NCI-H1105 treated with DMSO at 0.1 percent for 48 hours (cell line): ENCODE measurements at places on chromosomes 13 and 19.
A peak's percentile ranks its signal among the peaks of the same experiment; 100 is the strongest.

GRCh38 chr19:28425046-28425931 is 787.7 kb downstream of the UQCRFS1 start:
- no peak for DNase-seq

DNA sequence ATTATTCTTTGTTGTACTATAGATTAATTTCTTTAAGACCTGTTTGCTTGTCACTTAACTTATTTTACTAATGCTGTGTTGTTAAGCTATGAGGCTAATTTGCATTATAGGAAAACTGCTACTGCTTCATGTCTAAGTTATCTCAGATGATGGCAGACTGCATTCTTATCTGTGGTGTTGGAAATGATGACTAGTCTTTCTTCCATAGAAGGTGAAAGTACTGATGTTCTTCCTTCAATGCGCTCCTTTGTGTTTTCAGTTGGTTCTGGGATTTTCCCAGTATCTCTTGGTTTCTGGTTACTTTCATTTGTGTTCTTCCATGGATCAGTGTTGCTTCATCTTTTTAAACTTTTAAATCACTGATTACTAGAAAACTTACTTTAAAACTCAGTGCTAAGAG is 46.9 kb downstream of the TPP2 start:
- no peak for DNase-seq

DNA sequence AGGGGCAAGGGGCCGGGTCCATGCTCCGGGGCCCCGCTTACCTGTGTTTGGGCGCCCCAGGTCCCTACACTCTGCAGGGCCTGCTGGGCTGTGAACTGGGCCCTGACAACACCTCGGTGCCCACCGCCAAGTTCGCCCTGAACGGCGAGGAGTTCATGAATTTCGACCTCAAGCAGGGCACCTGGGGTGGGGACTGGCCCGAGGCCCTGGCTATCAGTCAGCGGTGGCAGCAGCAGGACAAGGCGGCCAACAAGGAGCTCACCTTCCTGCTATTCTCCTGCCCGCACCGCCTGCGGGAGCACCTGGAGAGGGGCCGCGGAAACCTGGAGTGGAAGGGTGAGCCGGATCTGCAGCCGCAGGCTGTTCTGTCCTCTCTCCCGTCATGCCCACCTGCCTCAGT is 1.7 kb downstream of the FCGRT start:
- no peak for DNase-seq

DNA sequence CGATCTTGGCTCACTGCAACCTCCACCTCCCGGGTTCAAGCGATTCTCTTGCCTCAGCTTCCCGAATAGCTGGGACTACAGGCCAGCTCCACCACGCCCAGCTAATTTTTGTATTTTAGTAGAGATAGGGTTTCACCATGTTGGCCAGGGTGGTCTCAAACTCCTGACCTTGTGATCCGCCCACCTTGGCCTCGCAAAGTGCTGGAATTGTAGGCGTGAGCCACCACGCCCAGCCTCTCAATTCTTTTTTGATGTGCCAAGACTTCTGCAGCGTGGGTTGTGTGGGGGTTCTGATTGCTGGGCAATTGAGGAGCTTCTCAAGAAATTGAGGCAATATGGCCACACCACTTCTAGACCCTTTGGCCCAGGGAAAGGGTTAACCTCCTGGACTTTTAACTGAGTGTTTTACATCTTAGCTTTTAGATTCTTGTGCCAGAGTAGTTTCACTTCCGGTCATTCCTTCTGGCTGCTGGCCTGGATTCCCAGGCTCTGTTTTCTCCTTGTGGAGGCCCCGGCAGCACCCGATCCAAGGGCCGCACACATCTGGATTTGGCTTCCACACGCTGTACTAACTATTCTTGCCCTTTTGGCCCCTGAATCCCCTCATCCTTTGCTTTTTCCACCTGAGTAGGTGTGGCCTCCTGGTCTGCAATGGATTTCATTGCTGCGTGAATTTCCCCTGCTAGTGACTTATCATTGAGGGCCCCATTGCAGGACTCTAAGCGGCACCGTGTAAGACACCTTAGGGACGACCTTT is 14.7 kb downstream of the SMARCA4 start:
- DNase-seq = no peak

DNA sequence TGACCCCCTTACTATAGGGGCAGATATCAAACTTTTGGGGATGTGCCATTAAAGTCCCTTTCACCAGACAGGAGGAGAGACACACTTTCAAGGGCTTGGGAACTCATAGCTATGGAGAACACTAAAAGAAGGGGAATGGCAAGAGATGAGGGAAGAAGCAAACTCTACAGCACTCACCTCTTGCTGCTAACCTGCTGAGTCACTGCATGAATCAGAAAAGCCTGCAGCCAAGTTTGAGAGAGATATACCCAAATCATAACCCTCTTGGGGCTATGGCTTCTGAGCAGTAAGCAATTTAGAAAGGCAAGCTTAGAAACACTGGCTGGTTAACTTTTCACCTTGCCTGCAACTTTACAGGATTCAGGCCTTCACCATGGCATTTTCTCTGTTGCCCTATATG is 1028.0 kb downstream of the UQCRFS1 start:
- DNase-seq = no peak

GRCh38 chr13:94345374-94346195 is 133.9 kb downstream of the DCT start:
- peak; percentile 75 for DNase-seq

DNA sequence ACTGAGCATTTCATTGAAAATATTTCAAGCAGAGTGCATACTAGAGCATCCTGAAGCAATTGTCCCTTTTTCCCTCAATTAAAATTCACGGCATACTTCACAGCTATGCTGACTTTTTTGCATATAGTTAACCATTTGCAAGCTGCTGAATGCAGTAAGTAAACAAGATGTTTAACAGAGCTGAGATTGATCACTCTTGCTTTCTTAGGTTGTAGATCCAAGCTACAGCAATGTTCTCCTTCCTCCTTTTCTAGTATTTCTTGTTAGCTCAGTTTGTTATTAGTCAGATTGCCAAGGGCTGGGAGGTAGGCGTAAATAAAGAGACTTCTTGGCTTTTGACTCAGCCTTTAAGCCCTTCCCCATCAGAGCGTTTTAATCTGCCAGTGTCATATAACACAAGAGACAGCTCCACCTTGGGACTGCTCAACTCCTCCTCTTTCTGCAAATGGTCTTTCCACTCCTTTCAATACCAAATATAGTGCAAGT is at the start of gene SLITRK6:
Gene SLITRK6, minus strand, starts transcription at position 323 of the 486 bp plus-strand sequence. CDS start 2,911 bp downstream, outside the sequence.
- DNase-seq = peak; percentile 73

- no peak for DNase-seq
Observed at GRCh38 chr13:29679396-29680053, 84.0 kb upstream of the SLC7A1 start.

- no peak for DNase-seq
Observed at GRCh38 chr19:32208060-32208459, 137.3 kb upstream of the ZNF507 start.

DNA sequence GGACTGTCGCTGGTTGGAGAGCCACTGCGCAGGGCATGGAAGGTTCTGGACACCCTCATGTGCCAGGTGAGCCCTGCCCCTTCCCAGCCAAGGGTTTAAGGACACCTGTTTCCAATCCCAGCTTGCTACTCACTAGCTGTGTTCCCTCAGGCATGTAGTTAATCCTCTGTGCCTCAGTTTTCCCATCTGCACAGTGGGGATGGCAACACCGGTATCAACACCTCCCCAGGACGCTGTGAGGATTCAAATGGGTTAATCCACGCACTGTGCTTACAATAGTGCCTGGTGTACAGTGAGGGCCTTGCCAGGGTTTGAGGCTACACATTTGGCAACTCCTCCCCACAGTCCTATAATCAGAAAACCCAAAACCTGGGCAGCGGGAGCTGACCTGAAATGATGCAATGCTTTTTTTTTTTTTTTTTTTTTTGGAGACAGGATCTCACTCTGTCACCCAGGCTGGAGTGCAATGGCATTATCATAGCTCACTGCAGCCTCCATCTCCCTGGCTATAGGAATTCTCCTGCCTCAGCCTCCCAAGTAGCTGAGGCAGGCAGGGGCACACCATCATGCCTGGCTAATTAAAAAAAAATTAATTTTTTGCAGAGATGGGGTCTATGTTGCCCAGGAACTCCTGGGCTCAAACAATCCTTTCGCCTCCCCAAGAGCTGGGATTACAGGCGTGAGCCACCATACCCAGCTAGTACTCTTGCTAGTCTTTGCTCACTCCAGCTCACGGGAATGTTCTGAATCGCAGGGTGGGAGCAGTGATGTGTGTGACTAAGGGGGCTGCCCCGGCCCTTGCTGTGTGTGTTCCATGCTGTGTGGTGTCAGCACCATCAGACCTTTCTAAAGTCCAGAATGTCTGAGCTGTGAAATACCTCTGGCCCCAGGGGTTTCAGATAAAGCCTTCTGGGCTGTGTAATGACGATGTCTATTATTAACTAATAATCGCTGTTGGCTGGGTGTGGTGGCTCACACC is 2.3 kb downstream of the ACP4 start:
- no peak for DNase-seq

DNA sequence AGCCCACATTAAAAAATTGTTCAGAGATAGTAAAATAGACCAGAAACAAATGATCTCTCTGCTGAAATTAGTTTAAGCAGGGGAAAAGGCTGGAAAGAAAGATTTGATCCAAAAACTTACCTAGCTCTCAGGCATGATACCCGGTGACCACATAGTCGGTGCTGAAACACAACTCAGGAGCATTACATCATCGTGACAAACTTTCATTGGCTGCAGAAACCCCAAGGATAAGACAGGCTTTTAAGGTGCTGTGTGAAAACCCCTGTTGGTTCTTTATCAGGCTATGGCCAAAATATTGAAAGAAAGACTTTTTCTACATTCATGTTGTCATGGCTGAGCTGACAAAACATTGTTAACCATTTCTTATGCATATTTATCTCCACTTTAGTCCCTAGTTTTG is 171.7 kb upstream of the KLF12 start:
- DNase-seq = no peak

DNA sequence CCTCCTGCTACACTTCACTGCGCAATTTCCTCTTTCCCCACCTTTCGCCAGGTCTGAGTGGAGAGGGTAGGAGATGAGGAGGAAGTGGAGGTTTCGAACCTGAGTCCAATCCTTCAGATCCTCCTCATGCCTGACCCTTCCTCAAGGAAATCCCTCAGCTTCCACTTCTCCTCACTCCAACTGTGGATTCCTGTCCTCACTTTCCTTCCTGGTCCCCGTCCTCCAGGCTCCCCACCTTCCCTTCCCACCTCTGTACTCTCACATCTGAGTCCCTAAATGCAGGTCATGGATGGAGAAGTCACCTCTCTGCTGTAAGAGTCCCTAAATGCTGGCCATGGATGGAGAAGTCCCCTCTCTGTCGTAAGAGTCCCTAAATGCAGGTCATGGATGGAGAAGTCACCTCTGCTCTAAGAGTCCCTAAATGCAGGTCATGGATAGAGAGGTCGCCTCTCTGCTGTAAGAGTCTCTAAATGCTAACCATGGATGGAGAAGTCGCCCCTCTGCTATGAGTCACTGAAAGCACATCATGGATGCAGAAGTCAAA is 3.1 kb downstream of the TMEM86B start:
- DNase-seq = no peak

DNA sequence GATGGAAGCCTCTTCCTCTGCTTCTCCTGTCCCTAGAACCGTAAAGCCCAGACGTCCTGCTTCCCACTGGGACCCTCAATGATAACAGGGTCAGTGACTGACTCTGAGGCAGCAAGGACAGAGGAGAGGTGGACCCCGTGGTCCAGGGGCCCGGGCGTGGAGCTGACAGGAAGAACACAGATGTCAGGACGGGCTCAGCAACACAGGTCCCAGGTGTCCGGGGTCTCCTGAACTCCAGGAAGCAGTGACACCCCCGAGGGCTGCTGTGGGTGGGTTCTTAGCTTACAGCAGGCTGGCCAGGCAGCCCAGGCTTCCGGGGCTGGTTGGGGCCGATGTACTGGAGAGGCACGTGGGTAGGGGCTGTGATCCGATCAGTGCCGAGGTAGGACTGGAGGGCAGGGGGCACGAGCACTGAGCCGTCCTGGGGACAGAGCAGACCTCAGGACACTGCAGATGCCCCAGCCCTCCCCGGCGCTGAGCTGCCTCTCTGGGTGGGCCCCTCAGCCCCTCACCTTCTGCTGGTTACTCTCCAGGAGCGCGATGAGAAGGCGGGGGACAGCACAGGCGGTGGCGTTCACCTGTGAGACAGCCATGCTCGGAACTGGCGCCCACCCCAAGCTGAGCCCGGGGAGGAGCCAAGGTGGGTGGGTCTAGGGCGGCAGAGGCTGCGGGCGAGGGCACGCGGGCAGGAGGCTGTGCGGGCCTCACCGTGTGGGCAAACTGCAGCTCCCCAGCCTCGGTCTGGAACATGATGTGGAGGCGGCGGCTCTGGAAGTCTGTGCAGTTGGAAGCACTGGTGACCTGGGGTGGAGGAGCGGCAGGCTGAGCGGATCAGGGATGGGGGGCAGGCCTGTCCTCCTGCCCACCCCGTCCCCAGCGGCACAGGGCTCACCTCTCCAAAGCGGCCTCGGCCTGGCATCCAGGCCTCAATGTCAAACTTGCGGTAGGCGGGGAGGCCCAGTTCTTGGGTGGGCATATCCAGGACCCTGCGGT is 3.6 kb upstream of the CCER2 start:
- DNase-seq = no peak

- no peak for DNase-seq
Observed at GRCh38 chr19:39237200-39238184, 7.3 kb downstream of the IFNL3 start.

DNA sequence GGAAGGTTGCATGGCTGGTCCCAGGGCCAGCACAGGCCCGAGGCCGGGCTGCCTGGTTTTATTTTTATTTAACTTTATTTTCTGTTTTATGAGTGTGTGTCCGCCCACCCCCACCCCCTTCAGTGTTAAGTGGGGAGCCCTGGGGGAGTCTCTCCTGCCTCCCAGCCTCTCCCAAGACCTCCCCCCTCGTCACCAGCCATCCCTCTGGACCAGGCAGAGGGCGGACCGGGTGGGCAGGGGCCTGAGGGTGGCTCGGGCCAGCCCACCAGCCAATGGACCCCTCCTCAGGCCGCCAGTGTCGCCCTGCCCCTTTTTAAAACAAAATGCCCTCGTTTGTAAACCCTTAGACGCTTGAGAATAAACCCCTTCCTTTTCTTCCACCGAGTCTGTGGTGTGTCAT is 531 bp upstream of the TGFBR3L start:
- DNase-seq = no peak

- no peak for DNase-seq
Observed at GRCh38 chr13:95136638-95137037, 164.6 kb downstream of the ABCC4 start.

GRCh38 chr19:48258350-48258749 is 2.6 kb upstream of the CARD8 start:
- DNase-seq = no peak

DNA sequence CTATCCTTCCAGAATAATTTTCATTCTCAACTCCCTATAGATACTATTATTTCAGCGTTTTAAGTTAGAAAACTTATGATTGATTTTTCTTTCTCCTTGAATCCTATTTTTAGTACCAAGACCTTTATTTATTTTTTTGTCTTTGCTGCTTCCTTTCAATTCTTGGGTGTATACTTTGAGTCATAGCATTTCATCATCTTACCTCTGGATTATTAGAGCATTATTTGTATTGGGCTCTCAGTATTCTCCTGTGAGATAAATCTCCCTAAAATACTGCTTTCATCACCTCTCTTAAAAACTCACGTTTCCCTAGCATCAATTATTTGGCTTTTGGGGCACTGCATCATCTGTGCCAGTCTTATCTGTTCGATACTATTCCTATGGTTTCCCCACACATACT is 222.8 kb downstream of the POSTN start:
- no peak for DNase-seq
